Fibroblast of skin of right quadriceps (primary cell): ENCODE measurements at places on chromosomes 16 and 17.

DNA sequence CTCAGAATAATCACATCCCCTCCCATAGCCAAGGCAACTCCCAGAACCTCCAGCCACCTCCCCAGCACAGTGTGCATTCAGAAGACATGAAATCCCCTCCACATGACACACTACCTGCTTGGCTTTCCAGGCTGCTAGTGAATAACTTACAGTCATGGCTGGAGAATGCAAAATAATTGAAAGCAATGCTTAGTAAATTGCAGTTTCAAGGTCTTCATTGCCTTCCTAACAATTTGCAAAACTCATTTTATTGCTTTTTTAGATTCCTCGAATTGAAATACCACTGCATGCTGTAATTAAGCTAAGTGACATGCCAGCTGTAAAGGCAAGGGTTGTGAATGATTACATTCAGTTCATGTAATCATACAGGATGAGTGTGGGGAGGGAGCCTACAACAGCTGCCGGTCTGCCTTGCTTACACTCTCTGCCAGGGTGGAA is 29.0 kb upstream of the HOXB13 start:
- DNase-seq: peak; percentile 25

- DNase-seq: no peak
These were observed 4.7 kb upstream of the ZNF500 start for GRCh38 chr16:4771646-4772045.

DNA sequence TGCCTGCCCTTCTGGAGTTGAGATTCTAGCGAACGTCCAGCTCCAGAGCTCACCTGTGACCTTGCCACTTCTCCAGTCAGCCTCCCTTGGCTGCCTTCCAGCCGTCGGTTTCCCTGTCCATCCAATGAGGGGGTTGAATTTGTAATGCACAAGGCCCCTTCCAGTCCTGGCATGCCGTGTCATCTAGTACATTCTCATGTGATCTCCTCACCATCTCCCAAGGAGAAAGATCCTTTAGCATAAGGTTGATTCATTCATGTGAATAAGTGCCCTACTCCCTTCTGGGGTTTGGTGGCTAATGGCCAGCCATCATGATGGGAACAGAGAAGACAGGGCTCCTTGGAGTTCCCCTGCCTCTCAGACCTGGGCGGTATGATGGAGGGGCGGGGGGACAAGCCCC is 18.9 kb upstream of the ABCC3 start:
- DNase-seq: no peak

- no peak for DNase-seq
These were observed 18.3 kb downstream of the POLR3K start for GRCh38 chr16:35011-35677.

- DNase-seq: no peak
These were observed 1.3 kb downstream of the RILP start for GRCh38 chr17:1648173-1648962.

DNA sequence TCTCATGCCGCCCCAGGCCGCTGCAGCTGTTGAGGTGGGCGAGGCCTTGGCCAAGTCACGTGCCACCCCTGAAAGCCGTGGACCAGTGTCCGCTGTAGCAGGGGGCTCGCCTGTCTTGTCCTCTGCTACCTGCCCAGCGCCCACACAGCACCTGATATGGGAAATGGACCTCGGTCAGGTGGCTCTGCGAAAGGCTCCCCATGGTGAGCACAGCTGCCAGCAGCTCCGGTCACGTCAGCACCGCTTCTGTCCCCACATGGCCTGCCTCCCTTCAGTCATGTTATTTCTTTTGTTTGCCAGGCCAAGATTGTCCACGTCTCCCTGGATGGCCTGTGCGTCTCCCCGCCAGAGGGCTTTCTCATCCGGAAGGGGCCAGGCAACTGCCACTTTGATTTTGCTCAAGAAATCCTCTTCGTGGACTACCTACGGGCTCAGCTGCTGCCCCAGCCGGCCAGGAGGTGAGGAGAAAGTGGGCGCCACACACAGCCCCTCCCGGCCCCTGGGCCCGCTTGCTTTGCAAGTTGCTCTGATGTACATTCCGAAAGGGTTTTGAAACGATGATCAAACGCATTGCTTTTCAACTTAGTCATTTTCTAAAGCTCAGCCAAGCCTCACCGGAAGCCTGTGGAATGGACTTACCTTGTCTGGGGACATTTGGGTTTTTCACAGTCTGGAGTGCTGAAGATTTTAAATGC is 219.8 kb downstream of the KATNIP start:
- peak; percentile 75 for DNase-seq

DNA sequence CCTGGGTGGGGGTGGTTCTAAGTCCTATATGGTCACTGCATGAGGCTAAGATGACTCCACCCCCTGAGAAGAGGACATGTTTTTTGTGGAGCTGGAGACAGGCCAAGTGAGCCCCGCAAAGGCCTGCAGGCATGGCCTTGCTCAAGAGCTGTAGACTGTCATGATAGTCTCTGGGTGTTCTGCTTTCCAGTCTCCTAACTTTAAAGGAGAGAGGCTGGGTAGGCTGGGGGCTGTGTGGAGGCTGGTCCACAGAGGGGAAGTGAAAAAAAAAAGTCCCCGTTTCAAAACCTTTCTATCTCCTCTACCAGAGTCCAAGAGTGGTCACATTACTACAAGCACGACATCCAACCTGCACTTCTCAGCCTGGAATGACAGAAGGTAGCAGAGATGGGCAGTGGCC is 27.1 kb downstream of the CDRT4 start:
- DNase-seq: no peak
